ENCODE measurements at places on chromosomes 16 and 17.

- no peak for DNase-seq
Measured at GRCh38 chr16:86931410-86931941, 353.1 kb downstream of the FOXL1 start.

DNA sequence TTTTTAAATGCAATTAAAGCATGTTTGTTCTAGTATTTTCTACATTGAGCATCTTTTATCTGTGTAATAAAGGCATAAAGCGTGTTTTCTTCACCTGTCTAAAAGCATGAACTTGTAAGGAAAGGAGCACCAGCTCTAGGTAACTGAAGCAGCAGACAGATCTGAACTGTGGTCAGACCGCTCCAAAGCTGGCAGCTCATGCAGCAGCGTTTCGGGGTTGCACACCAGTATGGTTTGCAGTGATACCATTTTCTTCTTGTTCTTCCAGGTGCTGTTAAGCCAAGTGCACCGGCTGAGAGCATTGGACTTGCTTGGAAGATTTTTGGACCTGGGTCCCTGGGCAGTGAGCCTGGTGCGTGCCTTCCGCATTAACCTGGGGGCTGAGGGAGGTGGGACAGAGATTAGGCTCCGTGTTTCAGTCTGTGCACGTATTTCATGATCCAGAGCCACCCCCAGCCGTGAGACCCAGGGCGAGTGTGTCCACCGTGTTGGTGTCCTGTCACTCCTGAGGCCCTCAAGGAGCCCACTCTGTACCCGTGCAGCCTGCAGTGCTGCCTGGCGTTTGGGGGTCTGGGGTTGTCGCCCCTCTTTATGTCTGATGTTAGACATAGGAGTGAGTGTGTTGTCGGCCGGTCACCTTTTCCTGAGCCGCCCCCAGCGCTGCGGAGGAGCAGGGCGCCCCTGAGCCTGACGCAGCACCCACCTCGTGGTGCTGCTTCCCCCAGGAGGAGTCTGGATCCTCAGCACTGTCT is 136.3 kb upstream of the CHMP6 start:
- no peak for DNase-seq

GRCh38 chr16:67432506-67432890 is 1.6 kb downstream of the HSD11B2 start:
- DNase-seq: no peak

GRCh38 chr17:70230850-70231640 is 61.7 kb downstream of the KCNJ2 start:
- no peak for DNase-seq

DNA sequence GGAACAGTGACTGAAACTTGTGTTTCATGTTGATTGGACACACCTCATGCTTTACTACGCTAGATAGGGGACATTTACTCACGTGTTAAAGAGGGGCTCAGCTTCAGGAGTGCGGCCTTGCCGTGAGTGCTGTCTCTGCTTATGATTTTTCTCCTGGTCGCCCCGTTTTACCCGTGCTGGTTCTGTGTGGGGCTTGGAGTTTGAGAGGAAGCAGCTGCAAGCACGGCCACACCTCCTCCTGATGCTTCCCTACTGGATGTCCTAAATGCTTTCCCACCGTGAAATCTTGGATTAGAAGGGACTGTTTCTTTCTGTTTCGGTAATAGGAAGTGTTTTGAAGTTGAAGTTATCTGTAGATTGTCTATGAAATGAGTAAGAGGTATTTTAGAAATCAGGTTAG is 54.0 kb upstream of the ZNF750 start:
- no peak for DNase-seq

GRCh38 chr17:41505809-41506767 is 676 bp upstream of the KRT13 start:
- no peak for DNase-seq

GRCh38 chr17:6435968-6436367 is 1.0 kb upstream of the AIPL1 start:
- peak; percentile 49 for DNase-seq

- DNase-seq: no peak
Measured at GRCh38 chr17:2062571-2063183, 7.8 kb downstream of the HIC1 start.

DNA sequence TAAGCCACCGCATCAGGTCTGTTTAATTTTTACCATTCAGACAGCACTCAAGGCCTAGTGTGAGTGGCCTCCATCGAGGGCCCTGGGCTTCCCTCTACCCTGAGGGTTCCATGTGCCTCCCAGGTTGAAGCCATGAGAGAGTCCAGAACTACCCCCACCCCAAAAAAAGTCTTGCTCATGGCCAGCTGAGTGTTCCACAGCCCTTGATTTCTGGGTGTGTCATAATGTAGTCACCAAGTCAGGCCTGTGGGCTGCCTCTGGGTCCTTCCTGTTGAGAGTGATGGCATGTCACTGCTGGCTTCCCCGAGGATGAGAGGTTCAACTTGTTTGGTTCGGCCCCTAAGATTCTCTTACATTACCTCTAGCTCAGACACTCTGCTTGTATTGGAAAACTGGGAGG is 100.6 kb downstream of the PITPNC1 start:
- no peak for DNase-seq

DNA sequence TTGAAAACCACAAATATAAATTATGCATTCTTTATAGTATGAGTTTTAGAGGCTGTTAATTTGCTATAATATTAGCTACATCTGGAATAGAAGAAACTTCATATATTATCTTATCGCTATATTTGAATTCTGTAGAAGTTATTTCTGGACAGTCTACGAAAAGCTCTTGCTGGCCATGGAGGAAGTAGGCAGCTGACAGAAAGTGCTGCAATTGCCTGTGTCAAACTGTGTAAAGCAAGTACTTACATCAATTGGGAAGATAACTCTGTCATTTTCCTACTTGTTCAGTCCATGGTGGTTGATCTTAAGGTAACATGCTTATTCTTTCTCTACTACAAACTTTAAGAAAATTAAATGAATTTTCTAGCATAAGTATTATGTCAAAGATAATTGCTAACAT is 96.8 kb downstream of the OMG start:
- DNase-seq: no peak

GRCh38 chr17:62085511-62086408 is 20.7 kb upstream of the MED13 start:
- no peak for DNase-seq

GRCh38 chr17:51778842-51779241 is 379.7 kb downstream of the CA10 start:
- no peak for DNase-seq

DNA sequence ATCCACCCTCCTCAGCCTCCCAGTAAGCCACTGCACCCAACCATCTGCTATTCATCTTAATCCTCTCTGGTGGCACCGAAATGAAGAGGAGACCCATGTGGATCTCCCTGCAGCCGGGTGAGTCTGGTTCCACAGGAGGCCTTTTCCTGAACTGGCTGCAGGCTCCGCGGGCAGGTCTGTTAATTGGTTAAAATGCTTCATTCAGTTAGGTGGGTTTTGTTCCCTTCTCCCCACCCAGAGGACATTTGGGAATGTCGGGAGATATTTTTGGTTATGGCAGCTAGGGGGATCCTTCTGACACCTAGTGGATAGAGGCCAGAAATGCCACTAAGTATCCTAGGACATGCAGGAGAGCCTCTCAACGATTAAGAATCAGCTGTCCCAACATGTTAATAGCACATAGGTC is 16.7 kb downstream of the C16orf54 start:
- DNase-seq: peak; percentile 29

- no peak for DNase-seq
Measured at GRCh38 chr17:65888649-65889048, 303.3 kb downstream of the CEP112 start.

- DNase-seq: no peak
Measured at GRCh38 chr17:8955021-8955959, 10.2 kb downstream of the PIK3R5 start.

DNA sequence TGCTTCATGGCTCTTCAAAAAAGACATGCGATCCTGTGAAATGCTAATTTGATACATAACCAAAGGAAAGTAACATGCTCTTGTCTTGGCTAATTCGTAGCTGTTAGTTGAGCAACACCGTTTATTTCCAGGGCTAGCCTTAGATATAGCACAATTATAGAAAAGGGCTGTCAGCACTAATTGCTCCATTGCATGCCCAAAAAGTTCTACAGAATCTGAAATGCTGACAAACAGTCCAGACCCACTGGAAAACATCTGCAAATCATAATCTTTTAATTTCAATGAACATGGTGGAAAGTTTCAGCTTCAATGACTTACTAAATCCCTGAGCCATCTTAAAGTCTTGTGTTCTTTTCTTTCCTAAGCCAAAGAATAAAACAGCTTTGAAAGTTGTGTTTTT is 42.9 kb upstream of the NUDT7 start:
- no peak for DNase-seq

DNA sequence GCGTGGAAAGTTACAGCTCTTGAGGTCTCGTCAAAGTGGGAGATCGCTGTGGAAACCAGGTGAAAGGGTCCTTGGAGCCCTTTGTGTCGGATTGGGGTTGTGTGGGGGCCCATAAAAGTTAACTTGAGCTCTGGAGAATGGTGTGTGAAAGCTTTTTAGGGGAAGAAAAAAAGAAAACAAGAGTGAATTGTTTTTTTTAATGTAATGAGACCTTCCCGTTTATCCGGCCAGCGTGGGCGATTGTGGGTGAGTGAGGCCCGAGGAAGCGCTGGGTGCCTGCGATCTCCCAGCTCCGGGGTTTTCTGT is 150.6 kb downstream of the MSI2 start:
- no peak for DNase-seq

GRCh38 chr17:40130352-40131042 is 8.7 kb downstream of the MSL1 start:
- no peak for DNase-seq
